ENCODE measurements at places on chromosomes 13 and 19.

- DNase-seq = no peak
Measured at GRCh38 chr19:18915639-18916038, 3.5 kb downstream of the COPE start.

DNA sequence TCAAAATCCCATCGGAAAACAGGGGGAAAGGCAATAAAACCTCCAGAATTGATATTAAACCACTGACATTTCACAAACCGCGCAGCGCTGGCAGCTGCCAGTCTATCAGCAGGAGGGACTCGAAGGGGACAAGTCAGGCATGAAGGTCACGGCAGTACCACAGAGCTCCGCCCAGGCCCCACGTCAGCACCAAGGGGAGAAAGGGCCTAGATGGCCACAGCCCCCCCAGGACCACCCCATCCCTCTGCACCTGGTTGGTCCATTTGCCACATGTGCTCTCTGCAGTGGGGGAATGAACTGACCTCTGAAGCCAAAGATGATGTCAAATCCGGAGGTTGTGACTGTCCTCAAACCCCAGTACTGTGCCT lies 9.5 kb upstream of the VSTM2B start:
- DNase-seq = no peak

GRCh38 chr19:11203194-11204075 lies 6.1 kb upstream of the KANK2 start:
- no peak for DNase-seq

DNA sequence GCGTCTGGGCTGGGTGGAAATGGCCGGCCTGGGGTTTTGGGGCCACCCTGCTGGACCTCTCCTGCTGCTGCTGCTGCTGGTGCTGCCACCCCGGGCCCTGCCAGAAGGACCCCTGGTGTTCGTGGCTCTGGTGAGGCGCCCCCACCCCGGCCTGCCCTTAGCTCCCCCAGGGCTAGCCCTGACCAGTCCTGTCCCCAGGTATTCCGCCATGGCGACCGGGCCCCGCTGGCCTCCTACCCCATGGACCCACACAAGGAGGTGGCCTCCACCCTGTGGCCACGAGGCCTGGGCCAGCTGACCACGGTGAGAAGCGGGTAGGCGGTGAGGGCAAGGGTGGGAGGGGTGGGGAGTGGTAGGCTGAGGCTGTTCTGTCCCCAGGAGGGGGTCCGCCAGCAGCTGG lies at the start of gene ACP4:
Gene ACP4 (plus strand): TSS at position 20 of the 400 bp plus-strand sequence. CDS start 0 bp downstream, at position 20.
- DNase-seq = no peak

DNA sequence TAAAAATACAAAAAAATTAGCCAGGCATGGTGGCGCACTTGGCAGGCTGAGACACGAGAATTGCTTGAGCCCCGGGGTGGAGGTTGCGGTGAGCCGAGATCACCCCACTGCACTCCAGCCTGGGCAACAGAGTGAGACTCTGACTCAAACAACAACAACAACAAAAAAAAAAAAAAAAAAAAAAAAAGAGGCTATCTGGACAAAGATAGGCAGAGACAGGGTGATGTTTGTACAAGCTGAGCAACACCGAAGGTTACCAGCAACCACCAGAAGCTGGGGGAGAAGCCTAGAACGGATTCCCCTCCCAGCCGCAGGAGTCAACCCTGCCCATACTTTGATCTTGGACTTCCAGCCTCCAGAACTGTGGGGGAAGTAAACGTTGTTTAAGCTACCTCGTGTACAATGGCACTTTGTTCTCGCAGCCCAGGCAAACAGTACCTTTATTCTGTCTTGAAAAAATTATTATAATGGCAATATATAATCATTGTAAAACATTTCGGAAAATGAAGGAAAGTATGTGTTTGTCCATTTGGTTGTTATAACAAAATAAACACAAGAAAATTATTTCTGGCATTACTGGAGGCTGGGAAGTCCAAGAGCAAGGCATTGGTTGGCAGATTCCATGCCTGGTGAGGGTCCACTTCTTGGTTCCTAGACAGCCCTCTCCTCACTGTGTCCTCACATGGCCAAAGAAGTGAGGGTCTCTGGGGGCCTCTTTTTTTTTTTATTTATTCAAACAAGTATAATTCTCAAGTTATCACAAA lies 39.8 kb upstream of the LATS2 start:
- no peak for DNase-seq

DNA sequence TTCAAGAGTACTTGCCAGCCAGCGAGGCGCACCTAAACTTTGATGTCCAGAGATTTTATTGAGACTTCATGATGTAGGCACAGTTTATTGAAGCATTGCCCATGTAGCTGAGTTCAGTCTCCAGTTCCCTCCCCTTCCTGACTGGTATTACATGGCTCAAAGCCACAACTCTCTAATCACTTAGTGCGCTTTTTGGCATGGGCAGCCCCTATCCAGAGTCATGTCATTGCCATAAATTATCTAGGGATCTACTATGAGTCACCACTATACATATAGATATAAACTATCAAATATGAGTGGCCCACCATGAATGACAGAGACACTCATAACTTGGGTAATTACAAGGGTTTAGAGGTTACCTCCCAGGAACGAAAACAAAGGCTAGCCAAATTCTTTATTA lies 7.7 kb downstream of the ZNF614 start:
- no peak for DNase-seq

- DNase-seq = no peak
Measured at GRCh38 chr19:13619203-13619632, 112.9 kb upstream of the CACNA1A start.

DNA sequence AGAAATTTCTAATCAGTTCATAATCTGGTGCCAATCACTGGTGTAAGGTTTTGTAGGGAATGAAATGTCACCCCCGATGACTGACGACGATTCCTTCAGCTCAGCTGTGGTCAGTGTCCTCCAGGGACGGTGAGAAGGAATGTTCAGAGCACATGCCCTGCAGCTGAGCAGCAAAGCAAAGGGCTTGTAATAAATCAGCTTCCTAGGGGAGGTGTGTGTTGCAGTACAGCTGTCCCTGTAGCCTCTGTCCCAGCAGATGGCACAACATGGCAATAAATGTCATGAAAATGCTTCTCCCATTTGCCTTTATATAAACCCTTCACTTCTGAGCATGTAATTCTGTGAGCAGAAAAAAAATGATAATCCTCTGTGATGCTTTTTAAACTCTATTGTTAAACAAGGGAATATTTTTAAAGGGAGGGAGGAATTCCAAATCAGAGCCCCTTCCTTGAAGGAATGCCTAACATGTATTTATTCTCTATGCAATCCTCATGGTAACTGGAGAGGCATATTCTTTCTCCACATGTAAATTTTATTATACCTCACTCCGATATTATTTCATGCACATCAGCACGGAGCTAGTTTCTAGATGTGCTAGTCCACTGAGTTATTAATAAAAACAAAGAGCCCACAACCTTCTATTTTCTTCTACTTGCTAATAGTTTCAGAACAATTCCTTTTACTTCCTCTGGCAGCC lies 102.5 kb downstream of the FAM216B start:
- DNase-seq = no peak

DNA sequence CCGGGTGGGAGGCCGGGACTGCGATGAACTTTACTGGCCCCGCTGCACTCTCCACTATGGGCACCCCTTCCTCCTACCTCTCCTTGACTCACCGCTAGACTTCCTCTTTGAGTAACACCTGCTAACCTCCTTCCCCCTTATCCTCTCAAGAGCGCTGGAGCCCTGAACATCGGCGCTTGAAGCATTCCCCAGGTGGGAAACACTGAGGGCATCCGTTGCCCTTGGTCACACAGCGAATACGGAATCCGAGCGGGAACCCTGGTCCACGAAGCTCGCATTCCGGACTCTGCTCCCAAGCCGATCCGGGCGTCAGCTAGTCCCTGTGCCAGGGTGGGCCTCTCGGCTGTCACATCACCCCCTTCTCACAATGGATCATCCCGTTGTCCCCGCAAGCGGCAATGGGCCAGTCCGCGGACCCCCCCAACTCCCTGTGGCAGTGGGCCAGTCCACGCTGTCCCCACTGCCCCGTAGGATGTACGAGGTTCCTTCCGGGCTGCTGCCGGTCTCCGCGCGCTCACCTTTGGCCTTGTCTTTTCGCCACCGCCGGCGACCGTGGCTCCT lies 4.2 kb downstream of the LIPE start:
- DNase-seq = no peak

GRCh38 chr19:33492951-33493350 lies 28.6 kb downstream of the PEPD start:
- DNase-seq = no peak
